ENCODE measurements at places on chromosomes 5 and 9.

DNA sequence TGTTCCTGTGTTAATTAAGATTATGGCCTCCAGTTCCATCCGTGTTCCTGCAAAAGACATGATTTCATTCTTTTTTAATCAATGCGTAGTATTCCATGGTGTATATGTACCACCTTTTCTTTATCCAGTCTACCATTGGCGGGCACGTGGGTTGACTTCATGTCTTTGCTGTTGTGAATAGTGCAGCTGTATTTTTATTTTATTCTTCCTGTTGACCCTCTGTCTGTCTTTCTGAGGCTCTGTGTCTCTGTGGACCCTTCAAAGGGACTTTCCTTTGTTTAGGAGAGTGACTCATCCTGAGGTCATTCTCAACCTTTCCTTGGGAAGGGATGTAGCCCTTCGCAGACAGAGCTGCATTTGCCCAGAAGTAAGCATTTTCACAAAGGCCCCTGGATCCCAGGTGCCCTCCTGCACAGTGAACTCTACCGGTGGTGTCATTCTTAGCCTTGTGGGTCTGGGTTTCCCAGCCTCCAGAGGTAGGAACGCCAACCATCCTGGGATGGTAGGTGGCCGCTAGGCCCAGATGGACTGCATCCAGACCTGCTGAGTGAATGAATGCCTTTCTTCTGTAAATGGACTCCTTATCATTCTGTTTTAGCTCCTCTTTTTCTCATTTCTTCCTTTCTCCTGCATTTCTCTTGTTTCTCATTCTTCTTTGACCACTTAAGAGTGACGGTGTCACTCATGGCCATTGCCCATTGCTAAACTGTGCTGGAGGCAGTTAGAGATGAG, 22.4 kb downstream of the TRIO start:
- DNase-seq = no peak

DNA sequence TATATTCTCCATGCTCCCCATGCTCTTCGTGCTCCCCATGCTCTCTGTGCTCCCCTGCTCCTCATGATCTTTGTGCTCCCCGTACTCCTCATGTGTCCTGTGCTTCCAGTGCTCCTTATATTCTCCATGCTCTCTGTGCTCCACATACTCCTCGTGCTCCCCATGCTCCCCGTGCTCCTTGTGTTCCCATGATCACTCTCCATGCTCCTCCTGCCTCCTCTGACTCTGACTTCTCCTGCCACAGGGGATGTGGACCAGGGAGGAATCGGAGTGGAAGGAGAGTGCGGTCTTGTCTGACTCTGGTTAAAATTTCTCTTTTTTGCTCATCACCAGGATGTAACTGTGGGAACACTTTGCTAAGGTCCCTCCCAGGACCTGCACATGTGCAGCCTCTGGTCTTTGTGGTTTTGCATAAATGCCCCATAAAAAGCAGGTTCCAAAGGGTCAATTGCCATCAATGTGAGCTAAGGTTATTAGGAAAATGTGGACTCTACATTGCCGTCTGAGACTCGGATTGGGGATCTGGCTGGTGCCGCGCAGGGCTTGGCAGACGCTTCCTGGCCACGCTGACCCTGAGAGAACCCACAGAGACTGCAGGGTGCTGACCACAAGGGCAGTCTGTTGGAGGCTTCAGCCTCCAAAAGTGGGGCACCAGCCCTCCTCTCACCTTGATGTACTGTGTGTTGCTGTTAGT, 52.5 kb downstream of the TRIP13 start:
- no peak for DNase-seq

- no peak for DNase-seq
These were observed 582.4 kb upstream of the C9orf72 start for GRCh38 chr9:28155671-28156070.

DNA sequence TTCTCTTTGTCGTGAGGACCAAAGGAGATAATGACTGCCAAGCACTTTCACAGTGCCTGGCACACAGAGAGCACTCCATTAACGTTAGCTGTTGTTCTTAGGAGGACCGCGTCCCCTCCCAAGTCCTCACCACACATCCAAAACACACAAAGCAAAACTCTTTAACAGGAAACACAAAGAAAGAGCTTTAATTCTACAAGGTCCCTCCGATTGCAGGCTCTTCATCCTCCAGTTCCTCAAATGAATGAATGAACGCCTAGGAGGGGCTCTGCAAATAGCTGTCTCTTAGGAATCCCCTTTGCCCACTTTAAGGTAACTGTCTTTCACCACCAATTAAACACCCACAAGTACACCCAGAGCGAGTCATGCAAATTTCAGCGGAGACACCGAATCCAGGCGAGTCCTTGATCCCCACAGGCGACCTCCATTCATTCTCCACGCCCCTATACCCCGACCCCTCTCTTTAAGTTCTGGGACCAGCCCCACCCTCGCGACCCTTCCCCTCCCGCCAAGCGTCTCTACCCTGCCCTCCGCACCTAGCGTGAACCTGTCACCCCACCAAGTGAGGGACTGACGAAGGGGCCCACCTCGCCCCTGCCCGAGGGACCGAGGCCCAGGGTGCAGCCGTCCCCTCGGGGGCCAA, 644 bp downstream of the TSC1 start:
- DNase-seq = no peak

GRCh38 chr5:122221857-122222256, 90.2 kb upstream of the SNCAIP start:
- DNase-seq = no peak

DNA sequence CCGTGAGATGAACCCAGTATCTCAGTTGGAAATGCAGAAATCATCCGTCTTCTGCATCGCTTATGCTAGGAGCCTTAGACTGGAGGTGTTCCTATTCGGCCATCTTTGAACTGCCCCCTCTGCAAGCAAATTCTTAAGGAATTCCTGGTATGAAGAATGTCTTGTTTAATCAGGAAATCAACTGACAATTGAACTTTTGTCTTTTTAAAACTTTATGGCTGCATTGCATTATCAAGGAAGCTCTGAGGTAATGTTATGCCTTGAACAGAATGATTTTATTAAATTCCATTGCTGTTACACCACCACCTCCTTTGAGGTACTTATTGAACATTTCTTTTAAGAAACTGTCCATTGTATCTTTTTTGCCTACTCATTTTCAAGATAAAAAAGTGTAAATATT, 1915.7 kb upstream of the CDH9 start:
- DNase-seq = no peak

GRCh38 chr5:77935506-77936364, 159.6 kb upstream of the TBCA start:
- no peak for DNase-seq

DNA sequence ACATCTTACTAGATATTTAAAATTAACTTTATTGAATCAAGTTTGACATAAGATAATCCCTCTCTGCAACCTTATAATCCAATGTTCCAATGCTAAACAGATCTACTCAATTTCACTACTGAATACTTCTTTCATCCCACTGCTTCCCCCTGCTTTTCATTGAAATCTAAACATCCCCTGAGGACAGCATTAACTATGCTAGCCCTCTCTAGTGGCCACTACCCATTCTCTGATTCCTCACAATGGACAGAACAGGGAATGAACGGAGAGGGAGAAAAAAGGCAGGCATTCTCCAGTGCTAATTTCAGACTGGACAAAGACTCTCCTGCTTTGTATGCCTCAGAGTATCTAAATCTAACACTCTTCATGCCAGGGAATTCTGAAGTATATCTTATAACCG, 54.3 kb upstream of the RGS7BP start:
- DNase-seq = no peak

DNA sequence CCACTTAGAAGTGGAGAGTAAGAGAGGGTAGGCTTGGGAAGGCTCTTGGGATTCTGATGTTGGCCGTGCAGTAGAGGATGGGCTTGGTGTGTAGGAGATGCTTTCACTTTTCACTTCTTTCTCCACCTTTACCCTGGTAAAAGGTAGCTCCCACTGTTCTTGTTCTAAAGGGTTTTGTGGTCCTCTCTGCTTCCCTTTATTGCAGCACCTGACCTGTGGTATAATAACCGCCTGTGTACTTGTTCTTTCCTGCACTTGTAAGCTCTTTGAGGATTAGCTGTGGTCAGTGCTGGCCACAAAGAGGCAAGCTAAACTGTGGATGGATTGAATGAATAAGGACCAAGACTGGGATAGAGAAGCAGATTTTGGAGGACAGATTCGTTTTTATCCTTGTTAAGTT, 25.2 kb downstream of the KDM4C start:
- DNase-seq = no peak

- DNase-seq = peak; percentile 52
These were observed at the start of gene COL5A1 for GRCh38 chr9:134641173-134641989. Gene COL5A1, plus strand, starts transcription at chr9:134641803. Its CDS starts 385 bp downstream, at chr9:134642188.

DNA sequence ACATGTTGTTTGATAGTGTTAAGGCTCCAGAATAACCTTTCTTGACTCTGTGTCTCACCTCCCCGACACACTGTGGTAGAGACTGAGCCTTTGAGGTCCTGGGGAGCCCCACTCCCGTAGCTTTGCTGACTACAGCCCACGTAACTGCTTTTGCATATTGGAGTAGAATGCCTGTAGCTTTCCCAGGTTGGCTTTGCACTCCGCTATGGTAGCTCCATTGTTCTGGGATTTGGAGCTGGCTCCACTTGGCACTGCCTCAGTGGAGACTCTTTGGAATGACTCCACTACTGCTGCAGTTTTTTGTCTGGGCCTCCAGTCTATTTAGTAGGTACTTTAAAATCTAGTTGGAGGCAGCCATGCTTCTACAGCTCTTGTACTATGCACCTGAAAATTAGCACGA, 56.2 kb upstream of the ANXA1 start:
- DNase-seq = peak; percentile 27

All from putamen (tissue), 1 donor.